Ammon's horn (tissue), 1 donor: ENCODE measurements at places on chromosomes 3 and 15.

DNA sequence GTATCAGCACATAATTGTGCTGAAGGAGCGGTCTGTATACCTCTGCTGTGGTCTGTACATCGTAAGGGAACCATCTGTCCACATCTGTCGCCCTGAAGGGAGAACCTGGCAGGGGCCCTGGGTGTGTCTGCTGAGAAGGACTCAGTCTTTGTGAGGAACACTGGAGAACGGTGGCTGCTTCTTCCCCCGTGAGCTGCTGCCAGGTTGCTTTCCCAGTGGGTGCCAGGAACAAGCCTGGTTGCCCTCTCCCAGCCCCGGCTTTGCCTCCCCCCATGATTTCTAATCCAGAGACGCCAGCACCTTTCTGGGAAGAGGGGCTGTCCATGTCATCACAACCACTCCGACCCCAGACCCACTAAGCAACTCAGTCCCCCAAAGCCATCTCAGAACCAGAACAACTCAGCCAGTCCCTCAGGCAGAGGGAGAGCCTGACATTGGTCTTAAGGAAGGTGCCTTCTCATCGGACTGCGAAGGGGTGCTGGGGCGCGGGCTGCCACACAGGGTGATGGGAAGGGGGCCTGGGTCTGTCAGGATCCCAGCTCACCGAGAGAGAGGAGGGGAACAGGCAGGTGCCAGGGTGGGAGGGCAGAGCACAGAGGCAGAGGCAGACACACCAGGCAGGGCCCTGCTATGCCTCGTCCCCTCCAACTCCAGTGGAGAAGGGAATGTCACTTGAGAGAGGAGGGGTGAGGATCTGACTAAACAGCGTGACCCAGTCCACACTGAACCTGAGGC is 8.5 kb downstream of the TNK2 start:
- no peak for DNase-seq

GRCh38 chr3:106582151-106582550 is 713.3 kb upstream of the CBLB start:
- no peak for DNase-seq

GRCh38 chr3:136952292-136952691 is 5.5 kb upstream of the IL20RB start:
- no peak for DNase-seq

GRCh38 chr3:128178782-128179483 is 25.7 kb downstream of the EEFSEC start:
- no peak for DNase-seq

DNA sequence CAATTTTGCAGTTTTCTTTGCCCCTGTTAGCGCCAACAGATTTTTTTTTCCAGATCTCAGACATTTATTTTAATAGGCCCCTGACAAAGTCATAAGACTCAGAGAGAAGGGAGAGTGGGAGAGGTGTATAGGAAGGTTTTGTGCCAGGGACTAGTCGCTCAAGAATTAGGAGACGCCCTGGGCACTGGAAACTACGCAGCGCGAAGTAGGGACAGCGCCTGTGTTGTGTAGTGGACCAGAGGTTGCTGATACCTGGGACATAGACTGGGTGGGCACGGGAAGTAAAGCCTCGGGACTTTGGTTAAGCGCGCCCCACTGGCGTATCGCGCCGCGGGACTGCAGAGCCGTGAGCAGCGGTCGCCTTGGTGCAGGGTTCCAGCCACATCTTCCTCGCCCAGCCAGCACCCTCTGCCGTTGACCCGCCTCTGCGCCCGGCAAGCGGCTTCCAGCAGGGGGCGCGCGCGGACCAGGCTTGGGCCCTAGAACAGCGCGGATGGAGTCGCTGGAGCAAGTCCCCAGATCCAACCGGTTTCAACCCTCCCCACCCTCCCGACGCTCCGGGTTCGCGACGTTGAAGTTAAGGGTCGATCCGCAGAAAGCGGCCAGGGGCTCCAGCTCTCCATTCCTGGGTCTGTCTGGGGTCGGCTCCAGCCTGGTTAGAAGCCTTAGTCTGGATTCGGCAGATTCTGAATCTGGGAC is 3.0 kb upstream of the ISLR2 start:
- DNase-seq = peak; percentile 89

DNA sequence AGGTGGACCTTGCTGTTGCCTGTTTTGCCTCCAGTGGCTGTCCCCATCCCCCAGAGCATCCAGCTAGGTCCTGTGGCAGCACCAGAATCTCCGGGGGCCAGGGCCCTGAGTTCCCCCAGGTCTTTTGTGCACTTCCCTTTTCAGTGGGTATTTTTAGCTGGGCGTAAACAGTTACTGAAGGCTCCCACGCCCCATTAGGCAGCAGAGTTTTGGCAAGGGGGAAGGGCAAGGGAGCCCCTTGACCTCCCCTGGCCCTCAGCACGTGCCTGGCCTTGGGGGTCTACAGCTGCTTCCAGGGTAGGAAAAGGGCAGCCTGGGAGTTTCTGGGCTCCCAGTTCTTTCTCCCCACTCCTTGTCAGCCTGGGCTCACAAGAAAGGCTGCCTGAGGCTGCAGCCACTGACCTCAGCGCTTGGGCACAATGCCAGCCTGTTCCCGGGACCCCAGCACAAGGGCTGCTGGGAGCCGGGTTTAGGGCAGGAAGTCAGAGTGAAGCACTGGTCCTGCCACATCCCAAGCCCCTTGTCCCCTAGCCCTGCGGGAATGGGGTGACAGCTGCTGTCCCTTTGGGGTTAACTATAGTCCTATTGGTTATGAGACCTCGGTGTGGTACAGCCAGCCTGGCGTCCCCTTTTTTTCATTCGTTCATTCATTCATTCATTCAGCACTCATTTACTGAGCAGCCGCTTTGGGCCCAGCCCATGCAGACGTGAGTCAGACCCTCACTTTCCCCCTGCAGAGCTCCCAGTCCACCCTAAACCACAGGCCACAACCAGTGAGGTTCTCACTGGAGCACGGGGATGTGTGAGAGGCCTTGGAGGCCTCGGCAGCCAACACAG is 8.4 kb downstream of the CSK start:
- DNase-seq = peak; percentile 84

- no peak for DNase-seq
These were observed 193.5 kb upstream of the ICE2 start for GRCh38 chr15:60672400-60672799.

DNA sequence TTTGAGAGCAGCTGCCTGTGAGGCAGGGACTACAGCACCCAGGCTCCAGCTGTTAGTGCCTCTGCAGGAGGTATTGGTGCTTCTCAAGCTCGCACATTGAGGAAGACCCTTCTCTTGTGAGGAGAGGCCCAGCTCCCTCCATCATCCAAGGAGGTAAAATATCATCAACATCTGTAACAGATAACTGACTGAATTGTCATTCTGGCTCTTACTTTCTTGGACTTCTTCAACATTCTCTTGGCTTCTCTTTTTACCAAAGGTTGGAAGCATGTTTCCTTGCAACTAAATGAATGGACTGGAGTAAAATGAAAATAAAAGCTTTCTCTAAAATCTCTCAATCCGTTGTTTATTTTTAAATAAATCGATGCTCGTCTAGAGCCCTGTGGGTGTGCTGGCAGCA is 53.1 kb upstream of the PXYLP1 start:
- no peak for DNase-seq

GRCh38 chr3:117306299-117306698 is 596.7 kb downstream of the TUSC7 start:
- DNase-seq = no peak

DNA sequence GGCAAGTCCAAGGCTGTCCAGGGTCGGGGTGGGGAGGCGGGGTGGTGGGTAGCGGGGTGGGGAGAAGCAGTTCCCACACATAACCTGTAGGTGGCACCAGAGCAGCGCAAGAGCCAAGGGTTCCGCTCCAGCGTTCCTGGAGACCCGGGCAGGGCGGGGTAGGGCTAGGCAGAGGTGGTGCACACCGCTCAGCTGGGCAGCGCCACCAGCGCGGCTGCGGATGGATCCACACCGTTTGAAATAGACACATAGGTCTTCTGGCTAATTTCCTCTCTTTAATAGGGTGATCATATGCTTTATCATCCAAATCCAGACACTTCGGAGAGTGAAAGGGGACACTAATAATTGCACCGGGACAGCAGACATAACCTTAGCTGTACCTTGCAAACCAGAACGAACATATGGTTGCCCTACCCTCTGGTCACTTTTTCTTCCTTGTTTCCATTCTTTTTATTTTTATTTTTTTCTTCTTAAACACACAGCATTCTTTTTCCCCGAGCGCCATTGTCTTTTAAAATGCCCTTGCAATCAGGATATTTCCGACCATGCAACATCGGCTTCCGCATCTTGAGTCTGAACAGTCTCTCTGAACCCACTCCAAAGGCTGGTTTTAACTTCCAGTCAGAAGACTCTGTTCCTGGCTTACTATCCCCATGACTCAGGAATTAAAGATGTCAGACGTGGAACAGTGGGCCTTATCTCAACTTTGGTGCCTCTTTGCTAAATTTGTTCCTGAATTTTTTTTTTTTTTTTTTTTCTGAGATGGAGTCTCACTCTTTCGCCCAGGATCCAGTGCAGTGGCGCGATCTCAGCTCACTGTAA is 12.5 kb upstream of the ZSCAN2 start:
- peak; percentile 86 for DNase-seq

DNA sequence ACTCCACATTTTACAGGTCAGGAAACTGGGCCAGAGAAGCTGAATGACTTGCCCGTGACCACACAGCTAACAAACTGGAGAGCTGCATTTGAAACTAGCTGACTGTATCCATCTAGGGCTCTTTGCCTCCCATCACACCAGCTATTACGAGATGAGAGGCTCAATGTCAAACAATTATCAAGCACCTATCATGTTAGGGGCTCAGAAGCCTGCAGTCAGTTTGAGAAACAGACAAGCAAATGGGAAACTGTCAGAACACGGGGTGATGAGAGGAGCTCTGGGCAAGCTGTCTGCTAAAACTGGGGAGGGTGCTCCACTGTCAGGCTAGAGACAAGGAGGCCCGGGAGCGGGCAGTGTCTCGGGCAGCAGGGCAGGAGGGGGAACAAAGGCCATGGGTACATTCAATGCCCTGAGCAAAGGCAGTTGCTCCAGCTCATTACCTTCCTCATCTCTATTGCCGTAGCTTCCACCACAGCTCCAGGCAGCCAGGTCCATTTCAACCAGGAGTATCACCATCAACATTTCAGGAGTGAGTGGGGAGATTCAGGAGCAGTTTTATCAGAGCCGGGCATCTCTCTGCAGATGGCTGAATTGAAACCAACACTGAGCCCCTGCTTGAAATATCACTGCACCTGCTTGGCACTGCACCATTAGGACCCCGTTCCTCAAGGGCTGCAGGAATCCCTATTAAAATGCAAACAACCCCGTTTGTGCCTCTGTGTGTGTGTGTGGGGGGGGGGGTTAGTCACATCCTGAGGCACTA is 122.6 kb downstream of the RAB11A start:
- no peak for DNase-seq

- DNase-seq = no peak
These were observed 11.2 kb upstream of the FAM174B start for GRCh38 chr15:92666780-92667179.

DNA sequence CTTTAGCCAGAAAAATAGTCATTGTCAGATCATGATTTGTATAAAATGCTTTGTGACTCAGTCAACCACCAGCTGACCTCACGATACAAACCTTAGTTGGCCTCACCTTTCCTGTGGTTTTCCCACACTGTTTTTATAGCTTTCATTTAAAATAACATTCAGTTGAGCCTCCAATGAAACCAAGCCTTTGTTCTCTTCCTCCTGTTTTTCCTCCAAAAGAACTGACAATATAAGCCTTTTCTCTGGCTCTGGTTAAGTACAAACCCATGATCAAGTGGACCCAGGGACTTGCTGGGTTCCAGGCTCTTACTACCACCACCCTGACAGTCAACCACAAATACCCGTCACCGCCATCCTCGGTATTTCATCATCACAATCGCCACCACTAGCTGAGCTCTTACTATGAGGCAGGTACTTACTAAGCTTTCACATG is 81.7 kb downstream of the TAMM41 start:
- no peak for DNase-seq

- DNase-seq = no peak
These were observed 427.5 kb upstream of the TBL1XR1 start for GRCh38 chr3:177624528-177625495.

GRCh38 chr3:27596334-27596841 is 112.2 kb upstream of the SLC4A7 start:
- no peak for DNase-seq

- no peak for DNase-seq
These were observed 13.4 kb downstream of the LRIG1 start for GRCh38 chr3:66487465-66487864.

DNA sequence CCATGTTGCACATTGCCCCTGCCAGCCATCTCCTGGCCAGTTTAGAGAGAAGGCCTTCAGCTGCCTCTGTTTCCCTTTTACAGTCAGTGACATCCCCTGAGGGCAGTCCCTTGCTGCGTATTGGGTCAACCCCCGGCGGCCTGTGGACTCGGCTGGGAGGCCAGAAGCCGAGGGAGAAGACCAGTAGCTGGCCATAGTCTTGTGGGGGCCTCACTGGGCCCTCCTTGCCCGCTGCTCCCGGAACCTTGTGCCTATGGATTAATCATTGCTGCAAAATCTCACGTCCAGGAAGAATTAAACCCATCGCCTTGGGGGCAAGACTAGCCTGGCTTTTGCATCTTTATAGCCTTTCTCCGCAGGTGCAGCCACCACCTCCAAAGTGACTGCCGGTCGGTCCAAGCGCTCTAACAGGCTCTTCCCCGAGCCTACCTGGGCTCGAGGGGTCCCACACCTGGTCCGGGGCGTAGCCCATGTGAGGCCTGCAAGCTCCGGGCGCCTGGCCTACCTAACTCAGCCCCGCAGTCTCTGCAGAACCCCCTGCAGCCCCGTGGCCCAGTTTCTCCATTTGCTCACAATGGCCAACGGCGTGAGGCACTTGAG is 870 bp upstream of the CHAC1 start:
- DNase-seq = no peak
